ENCODE measurements at places on chromosomes 4 and X.

DNA sequence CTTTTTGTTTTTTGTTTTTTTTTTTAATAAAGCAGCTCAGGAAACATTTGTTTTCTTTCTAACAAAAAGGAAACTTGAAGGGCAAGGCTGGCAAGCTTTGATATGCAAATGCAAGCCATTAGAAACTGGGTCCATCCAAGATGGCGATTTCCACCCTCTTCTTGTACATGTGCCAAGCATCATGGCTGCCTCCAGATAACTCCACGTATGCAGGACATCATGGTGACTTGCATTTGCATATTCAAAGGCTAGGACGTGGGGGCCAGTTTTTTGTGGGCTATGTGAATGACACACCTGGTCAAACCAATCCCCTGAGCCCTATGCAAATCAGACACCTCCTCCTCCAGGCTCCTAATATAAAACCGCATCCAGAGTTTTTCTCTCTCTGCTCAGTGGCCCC is 692.6 kb downstream of the FAM133A start:
- DNase-seq: no peak

DNA sequence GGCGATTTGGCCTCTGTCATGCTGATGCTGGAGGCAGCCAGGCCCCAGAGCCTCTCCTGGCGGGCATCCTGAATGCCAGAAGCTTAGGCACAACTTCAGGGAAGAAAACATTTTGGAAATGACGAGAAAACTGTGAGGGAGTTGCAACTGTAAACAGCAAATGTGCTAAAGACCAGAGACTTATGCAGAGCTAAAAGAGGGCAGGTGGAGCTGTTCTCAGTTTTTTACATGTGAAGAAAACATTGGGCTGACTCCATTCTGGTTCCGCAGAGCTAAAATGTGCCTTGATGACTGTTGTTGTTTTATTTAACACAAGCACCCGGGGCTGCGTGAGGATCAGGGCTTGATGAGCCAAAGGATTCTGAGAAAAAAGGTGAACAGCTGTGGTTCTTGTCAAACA is 10.8 kb upstream of the ARX start:
- no peak for DNase-seq

- DNase-seq: no peak
These were observed 131.6 kb upstream of the EMCN start for GRCh38 chr4:100649417-100649816.

DNA sequence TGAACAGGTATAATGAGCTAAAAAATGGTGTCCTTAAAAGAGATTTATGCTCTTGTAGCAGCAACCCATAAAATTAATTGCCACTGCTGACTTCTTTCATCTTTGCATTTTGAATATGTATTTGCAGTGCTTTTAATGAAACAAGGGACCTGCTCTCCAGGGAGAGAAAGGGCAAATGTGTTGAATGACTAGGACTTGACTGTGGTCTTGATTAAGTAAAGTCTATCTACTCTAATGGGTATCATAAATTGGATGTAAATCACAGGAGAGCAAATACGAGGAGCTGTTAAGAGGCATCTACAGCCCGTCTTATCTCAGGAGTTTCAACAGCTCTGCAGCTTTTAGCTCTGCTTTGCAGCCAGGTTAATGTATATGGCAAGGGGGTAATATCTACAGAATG is 216.4 kb downstream of the PALLD start:
- DNase-seq: no peak

DNA sequence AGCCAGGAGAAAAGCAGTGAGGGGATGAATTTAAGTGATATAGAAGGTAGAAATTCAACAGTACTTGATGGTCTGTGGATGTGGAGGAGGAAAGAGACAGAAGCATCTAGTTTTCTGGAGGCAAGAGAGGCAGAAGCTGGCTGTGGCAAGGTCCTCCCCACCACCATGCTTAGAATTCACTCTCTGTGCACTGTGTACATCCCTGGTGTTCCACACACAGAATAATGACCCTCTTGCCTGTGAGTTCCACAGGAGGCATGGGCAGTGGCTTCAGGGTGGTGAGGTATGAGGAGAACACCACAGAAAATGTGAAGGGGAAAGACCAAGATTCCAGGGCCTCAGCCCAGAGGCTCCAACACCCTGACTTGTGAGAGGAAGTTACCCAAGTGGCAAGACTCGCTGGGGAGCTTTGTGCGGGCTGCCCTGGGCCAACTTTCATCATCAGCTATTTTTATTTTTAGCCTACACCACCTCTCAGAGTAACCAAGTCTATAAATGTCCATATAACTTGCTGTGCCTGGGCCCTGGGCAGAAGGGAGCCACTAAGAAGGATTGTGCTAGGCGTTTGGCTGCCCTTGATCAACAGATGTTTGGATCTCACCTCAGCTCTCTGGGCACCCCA is 7.8 kb upstream of the INTS6L start:
- peak; percentile 33 for DNase-seq

GRCh38 chr4:90624781-90625180 is 497.6 kb downstream of the CCSER1 start:
- DNase-seq: no peak

GRCh38 chr4:17616283-17616682 is 1.8 kb downstream of the MED28 start:
- DNase-seq: no peak

DNA sequence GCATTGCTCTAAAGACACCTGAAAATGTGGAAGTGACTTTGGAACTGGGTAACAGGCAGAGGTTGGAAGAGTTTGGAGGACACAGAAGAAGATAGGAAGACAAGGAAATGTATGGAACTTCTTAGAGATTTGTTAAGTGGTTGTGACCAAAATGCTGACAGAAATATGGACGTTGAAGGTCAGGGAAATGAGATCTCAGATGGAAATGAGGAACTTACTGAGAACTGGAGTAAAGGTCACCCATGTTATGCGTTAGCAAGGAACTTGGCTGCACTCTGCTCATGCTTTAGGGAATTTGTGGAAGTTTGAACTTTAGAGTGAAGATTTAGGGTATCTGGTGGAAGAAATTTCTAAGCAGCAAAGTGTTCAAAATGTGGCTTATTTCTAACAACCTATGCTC is 99.4 kb downstream of the FAM13A start:
- DNase-seq: peak; percentile 52

GRCh38 chrX:26954029-26954428 is 509.1 kb downstream of the PPP4R3C start:
- DNase-seq: no peak

GRCh38 chr4:63460075-63460474 is 949.2 kb downstream of the TECRL start:
- no peak for DNase-seq

DNA sequence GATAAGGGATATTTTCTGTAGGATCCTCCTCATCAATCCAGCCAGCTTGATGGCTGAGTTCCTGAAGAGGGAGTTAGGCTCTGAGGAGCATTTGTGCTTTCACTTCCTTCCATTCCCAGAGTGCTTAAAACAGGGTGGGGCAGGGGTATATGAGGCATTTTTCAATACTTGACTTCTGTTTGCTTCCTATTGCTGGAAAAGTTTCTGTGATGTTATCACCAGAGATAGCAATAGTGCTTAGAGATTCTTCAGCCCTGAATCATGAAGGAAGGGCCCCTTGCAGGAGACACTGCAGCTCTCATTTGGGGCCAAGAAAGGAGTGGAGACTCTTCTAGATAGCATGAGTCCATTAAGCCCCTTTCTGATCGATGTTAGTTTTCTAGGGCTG is 166.7 kb upstream of the RPS6KA3 start:
- DNase-seq: no peak

DNA sequence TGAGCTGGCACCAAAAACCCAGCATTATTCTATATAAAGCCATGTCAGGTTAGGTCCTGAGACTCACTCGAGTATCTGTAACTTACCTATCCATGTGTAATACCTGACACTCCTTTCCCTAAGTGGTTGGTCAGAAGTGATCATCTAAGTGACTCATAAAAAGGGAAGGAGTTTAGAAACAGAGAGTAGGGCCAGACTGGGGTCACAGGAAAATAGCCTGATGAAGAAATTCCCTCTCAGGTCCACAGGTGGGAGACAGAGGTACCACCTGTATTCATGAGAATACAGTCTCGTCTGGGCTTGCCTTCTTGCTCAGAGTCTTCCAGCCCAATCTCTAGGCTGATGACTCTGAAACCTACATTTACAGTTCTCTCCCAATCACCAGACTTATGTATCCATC is 161.8 kb upstream of the MAP3K15 start:
- no peak for DNase-seq

DNA sequence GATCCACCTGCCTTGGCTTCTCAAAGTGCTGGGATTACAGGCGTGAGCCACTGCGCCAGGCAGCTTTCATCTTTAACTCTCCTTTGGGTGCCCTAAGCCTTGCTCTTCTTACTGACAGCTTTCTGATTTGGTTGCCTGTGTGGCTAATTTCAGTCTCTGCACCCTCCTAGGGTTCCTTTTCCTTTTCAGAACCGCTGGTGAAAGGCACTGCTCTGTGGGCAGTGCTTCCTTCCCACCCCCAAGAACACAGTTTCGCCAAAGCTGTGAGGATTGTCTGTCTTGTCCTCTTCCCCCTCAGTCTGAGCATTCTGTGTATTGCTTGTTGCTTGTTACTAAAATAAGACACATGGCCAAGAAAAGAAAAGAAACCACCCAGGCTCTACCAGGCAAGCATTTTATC is 101.4 kb upstream of the FRMPD3 start:
- DNase-seq: no peak

- DNase-seq: no peak
These were observed 74.2 kb upstream of the EGFL6 start for GRCh38 chrX:13495232-13495631.

Data from inflammatory macrophage treated with lipopolysaccharide for 1 hour (primary cell).